Activated CD4-positive, alpha-beta T cell treated with anti-CD3 and anti-CD28 coated beads for 36 hours (primary cell): ENCODE measurements at places on chromosomes 16 and 17. TPM values are rescaled to one million over a fixed set of nuclear protein-coding genes. Genes with fewer than 3 reads are reported as not detected.
A peak's percentile ranks its signal among the peaks of the same experiment; 100 is the strongest.

DNA sequence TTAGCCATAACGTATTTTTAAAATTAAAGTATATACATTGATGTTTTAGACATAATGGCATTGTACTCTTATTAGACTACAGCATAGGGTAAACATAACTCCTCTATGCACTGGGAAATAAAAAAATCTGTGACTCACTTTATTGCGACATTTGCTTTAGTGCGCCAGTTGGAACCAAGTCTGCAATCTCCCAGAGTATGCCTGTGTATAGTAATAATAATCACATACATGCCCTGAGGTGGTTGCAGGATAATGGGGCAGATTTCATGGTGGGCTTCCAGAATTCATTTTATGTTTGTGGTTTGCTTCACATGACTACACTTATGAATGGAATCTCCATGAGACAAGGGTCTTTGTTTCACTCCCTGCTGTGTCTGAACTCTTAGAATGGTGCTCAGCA, 66.9 kb upstream of the N4BP1 start:
- no peak overlapping the region for H3K4me3 ChIP-seq
- H3K27ac ChIP-seq = no peak overlapping the region
- no peaks in the 10 kb centered on the region for H3K27me3 ChIP-seq
- no peaks in the 10 kb centered on the region for H3K36me3 ChIP-seq

- H3K27ac ChIP-seq = no peak overlapping the region
- no peaks in the 10 kb centered on the region for H3K4me1 ChIP-seq
- no peak overlapping the region for H3K4me3 ChIP-seq
- DNase-seq = no peak
- no peaks in the 10 kb centered on the region for H3K27me3 ChIP-seq
Measured at GRCh38 chr16:1181404-1182315, 28.8 kb downstream of the CACNA1H start.

GRCh38 chr17:52388941-52389340, 230.4 kb upstream of the CA10 start:
- H3K4me3 ChIP-seq = no peak overlapping the region
- H3K4me1 ChIP-seq = no peaks in the 10 kb centered on the region
- DNase-seq = no peak
- no peak overlapping the region for H3K27ac ChIP-seq
- no peaks in the 10 kb centered on the region for H3K36me3 ChIP-seq

- H3K4me3 ChIP-seq = no peak overlapping the region
- no peaks in the 10 kb centered on the region for H3K4me1 ChIP-seq
- H3K36me3 ChIP-seq = peaks cover 7% of the 10 kb centered on the region
- peaks cover 28% of the 10 kb centered on the region for H3K27me3 ChIP-seq
- no peak overlapping the region for H3K27ac ChIP-seq
Measured at GRCh38 chr17:21842332-21843317, 150.3 kb downstream of the KCNJ18 start.

GRCh38 chr16:23407436-23408127, 45.4 kb downstream of the COG7 start:
- no peaks in the 10 kb centered on the region for H3K4me1 ChIP-seq
- peaks cover 23% of the 10 kb centered on the region for H3K36me3 ChIP-seq
- H3K27me3 ChIP-seq = no peaks in the 10 kb centered on the region
- no peak for DNase-seq
- H3K4me3 ChIP-seq = no peak overlapping the region

GRCh38 chr16:81190667-81191066, 47.8 kb upstream of the BCO1 start:
- no peaks in the 10 kb centered on the region for H3K36me3 ChIP-seq
- H3K4me3 ChIP-seq = no peak overlapping the region
- peaks cover 3% of the 10 kb centered on the region for H3K4me1 ChIP-seq
- H3K27ac ChIP-seq = no peak overlapping the region

DNA sequence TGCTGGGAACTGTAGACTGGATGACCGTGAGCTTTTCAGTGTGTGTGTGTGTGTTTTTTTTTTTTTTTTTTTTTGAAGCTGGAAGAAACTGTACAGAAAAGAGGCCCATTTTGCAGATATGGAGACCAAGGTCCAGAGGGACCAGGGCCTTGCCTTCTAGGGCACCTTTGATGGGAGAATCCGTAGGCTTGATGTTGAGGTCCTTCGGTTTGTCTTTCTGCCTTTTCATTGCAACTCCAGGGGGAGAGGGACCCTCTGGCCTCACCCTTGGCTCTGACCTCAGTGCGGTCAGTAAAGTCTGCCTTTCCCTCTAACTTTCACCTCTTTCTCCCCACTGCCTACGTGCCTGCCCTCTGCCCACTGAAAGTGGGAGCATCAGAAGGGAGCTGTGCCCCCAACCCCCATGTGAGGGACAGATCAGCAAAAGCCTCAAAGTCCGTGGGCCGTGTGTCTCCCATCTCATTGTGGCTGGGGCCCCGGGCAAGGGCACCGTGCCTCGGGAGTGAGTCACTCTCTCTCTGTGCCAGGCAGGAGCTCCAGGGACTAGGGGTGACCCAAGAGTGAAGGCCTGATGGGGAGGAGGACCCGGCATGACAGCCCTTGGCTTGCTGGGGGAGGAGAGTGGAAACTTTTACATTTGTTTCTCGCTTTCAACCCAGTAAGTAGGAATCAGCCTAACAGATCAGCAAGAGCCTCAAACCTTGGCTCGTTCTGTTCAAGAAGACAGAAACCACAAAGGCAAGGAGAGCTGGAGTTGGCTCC, 123.6 kb downstream of the CMIP start:
- H3K27me3 ChIP-seq = no peaks in the 10 kb centered on the region
- H3K4me3 ChIP-seq = peak overlapping the region; percentile 20
- peaks cover 5% of the 10 kb centered on the region for H3K36me3 ChIP-seq
- peak; percentile 85 for DNase-seq

- H3K27me3 ChIP-seq = peaks cover 7% of the 10 kb centered on the region
- no peak overlapping the region for H3K4me3 ChIP-seq
- no peak overlapping the region for H3K27ac ChIP-seq
- H3K36me3 ChIP-seq = no peaks in the 10 kb centered on the region
- DNase-seq = no peak
Measured at GRCh38 chr16:54240271-54241129, 46.1 kb downstream of the IRX3 start.

DNA sequence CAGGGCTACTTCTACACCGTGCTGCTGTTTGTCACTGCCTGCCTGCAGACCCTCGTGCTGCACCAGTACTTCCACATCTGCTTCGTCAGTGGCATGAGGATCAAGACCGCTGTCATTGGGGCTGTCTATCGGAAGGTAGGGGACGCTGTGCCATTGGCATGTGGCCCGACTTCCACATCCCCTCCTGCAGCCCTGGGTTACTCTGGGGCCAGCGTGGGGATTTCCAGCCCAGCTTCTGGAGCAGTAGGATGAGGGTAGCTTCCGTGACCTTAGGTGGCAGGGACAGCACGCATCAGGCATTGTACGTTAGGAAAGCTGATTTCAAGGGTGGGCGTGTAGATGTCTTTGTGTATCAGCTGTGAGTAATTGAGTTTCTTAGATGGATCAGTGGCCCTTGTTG, 96.5 kb downstream of the ABCC1 start:
- H3K27me3 ChIP-seq = no peaks in the 10 kb centered on the region
- no peak overlapping the region for H3K27ac ChIP-seq
- H3K4me3 ChIP-seq = no peak overlapping the region
- H3K4me1 ChIP-seq = peaks cover 6% of the 10 kb centered on the region

DNA sequence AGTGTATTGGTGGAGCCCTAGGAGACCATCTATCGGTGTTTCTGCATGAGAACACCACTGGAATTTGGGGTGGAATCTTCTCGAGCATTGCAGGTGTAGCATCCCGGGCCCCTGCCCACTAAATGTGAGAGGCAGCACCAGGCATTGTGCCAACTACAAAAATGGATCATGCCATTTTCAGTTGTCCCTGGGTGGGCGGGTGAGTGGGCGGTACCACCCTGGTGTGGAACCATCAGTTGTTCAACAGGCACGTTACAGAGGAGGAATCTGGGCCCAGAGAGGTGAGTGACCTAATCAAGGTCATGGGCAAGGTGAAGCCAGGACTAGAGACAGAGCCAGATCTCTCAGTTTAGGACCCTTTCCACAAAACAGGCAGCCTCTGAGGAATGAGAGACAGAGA, 8.8 kb downstream of the PIPOX start:
- H3K4me1 ChIP-seq = peaks cover 6% of the 10 kb centered on the region
- no peak overlapping the region for H3K4me3 ChIP-seq
- no peak for DNase-seq
- H3K36me3 ChIP-seq = no peaks in the 10 kb centered on the region
- peaks cover 2% of the 10 kb centered on the region for H3K27me3 ChIP-seq

DNA sequence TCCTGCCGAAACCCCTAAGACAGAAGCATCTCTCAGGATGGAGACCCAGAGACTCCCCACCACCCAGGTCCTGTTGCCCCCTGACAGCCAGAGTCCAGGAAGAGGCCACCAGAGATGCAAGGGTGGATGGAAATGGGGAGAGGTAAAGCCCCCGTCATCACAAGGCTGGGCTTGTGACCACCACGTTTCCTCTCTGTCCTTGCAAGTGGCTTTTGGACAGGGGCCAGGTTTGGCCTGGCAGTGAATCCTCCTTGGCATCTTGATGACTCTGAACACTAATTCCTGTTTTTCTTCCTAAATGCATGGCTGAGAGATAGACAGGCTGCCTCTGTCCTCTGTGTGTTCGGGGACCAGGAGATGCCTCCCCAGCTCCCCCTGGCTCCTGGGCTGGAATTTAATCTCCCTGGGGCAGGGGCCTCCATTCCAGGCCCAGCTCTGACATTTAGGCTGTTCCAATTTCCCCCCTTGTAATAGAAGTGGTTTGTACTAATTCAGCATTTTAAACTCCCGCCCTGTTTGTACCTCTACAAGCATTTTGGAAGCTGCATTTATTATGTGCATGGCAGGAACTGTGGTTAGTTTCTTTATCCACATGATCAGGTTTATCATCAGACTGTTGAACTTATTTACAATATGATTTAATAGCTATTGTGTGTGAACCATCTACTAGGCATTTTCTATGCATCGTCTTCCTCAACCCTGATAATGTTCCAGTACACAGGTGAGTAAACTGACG, 116.1 kb upstream of the IRX6 start:
- no peak overlapping the region for H3K4me3 ChIP-seq
- H3K27me3 ChIP-seq = no peaks in the 10 kb centered on the region
- H3K36me3 ChIP-seq = no peaks in the 10 kb centered on the region
- DNase-seq = no peak
- H3K4me1 ChIP-seq = no peaks in the 10 kb centered on the region

GRCh38 chr17:52145476-52145875, 13.0 kb downstream of the CA10 start:
- no peaks in the 10 kb centered on the region for H3K36me3 ChIP-seq
- no peak overlapping the region for H3K27ac ChIP-seq
- no peak overlapping the region for H3K4me3 ChIP-seq
- DNase-seq = no peak
- H3K4me1 ChIP-seq = peaks cover 14% of the 10 kb centered on the region

DNA sequence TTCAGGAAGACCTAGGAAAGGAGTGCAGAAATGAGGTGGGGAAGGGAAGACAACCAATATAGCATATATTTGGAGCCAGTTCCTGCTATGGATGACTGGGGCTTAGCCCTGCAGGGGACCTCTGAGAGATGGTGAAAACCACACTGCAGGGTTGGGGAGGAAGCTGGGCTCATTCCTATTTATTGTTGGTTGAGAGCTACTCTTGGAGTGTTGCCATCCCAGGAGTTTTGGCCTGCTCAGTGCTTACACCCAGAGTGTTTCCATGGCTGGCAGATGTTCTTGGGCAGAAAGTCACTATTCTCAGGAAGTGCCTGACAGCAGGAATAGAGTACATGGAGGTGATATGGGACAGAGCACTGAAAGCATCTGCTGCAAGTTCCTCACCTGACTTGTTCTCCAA, 145.8 kb downstream of the SPACA3 start:
- peaks cover 15% of the 10 kb centered on the region for H3K27me3 ChIP-seq
- no peak for DNase-seq
- H3K27ac ChIP-seq = no peak overlapping the region

Gene USP7
- 198 TPM for total RNA-seq

Gene WSCD1
- total RNA-seq = 0.16 TPM

Gene SLC9A5
- 5.5 TPM for total RNA-seq

Gene ADORA2B
- total RNA-seq = 2.2 TPM
